Myocyte (in vitro differentiated cells): ENCODE measurements at places on chromosomes 13 and 19. TPM values are rescaled to one million over a fixed set of nuclear protein-coding genes. Genes with fewer than 3 reads are reported as not detected.

KIR2DL3 gene
- total RNA-seq = not detected in 2 replicates

- no peak for DNase-seq
These were observed 132.7 kb upstream of the RNF113B start for GRCh38 chr13:98309569-98310335.

ZNF527 gene
- total RNA-seq = 4.4 and 15.7 TPM in 2 replicates

DNA sequence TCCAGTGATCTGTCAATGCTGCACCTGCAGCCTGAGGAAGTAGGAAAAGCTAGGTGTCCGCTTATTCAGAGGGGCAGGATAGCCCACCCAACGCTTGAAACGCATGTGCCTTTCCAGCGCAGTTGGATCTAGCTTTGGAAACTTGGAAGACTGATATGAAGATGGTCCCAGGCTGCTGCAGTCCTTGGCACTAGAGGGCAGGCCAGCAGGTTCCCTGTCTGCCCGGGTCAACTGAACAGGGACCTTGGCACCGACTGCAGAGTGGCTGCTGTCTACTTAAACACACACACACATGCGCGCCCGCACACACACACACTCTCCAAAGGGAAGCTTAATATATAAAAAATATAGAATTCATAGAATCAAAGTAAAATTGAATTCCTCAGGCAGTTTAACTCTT is 100.0 kb downstream of the TSHZ3 start:
- peak; percentile 41 for DNase-seq

DNA sequence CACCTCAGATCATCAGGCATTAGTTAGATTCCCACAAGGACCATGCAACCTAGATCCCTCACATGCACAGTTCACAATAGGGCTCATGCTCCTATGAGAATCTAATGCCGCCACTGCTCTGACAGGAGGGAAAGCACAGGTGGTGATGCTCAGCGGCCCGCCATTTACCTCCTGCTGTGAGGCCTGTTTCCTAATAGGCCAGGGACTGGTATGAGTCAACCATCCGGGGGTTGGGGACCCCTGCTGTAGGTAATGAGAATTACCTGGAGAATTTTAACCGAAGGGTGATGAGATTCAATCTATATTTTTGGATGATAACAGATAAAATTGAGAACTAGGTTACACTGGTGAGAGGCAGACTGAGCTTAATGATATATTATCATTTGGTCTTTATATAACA is 101.4 kb downstream of the LACC1 start:
- DNase-seq = no peak

DNA sequence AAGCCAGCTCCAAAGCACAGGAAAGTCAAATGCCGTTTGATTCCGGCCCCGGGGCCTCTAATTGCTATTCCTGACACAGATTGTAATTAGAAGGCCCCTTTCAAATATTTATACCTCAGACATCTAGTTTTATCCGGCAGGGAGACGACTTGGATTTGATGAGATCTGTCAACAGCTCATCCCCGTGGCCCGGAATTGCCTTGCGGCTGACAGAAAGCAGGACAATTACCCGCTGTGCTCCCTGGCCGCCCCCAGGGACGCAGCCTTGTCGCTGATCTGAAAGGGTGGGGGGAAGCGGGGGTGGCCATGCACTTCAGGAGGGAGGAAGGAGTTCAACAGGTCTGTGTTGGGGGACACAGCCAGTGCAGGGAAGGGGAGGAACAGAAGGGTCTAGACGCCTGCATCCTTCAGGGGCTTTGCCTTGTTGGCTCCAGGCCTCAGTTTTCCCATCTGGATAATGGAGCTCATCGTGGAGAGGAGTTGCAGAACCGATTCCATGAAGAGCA is 1.8 kb upstream of the SHD start:
- DNase-seq = no peak

DNA sequence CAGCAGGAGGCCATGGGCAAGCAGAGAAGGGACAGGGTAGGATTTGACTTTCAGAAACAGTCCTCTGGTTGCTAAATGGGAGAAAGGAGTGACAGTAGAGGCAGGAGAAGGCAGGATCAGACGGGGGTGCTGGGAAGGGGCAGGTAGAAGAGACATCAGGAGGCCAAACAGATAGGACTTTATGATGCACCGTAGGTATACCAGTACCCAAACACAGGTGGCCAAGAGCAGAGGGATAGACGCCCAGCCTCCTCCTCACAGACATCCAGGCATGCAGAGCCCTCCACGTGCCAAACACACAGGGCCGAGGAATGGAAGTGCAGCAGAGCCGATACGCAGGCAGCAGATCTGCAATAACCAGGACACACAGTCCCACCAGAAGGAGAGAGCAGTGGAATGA is 1.3 kb upstream of the AXL start:
- DNase-seq = no peak

- DNase-seq = no peak
These were observed 31.9 kb downstream of the ATP4B start for GRCh38 chr13:113625965-113626721.

METTL21C gene
- not detected in 2 replicates for total RNA-seq

DNA sequence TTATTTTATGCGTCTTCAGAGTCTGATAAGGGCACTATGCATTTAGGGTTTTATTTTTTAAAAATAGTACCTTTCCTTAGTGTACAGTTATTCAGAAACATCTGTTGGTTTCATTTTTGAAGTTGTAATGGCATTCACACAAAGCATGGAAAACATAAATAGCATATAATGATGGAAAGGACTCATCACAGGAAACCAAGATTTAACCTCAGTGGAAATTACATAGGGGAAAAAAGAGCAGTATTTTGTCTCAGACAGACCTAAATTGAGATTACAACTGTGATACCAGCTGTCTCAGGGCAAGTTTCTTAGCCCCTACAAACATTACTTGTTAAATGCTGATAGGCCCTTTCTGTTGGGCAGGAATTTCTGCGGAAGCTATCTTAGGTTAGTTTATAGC is 57.2 kb downstream of the NHLRC3 start:
- DNase-seq = no peak

DNA sequence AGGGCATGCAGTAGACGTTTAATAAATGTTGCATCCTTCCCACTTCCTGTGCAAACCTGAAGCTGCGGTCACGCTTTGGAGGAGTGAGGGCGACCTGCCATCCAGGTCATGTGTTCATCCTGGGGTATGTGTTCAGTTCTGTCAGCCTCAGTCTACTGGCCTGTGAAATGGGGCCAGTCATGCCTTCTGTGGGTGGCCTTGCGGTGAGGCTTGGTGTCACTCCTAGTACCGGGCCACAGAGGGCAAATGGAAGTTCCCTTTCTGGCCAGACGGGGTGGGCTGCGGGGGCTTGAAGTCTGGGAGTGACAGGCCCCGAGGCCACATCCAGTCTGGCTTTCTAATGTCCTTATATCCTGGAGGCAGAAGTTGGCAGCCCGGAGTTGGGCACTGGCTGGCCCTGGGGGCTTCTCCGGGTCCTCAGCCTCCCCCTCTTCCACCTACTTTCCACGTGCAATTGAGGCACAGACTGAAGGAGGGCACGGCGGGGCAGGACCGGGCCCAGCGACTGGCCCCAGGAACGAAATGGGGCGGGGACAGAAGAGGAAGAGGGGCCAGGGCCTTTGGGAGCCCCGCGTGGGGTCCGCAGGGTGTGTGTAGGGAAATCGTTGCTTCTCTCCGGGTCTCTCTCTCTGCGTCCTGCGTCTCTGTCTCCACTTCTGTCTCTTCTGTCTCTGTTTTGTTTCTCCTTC is 11.1 kb downstream of the PDE4A start:
- no peak for DNase-seq

ITGBL1 gene
- 58.2 and 94.7 TPM in 2 replicates for total RNA-seq

ZNF583 gene
- 12.6 and 14.6 TPM in 2 replicates for total RNA-seq

GRCh38 chr13:58979851-58980250 is 1183.9 kb downstream of the DIAPH3 start:
- no peak for DNase-seq

NALCN gene
- 2.7 and 5.9 TPM in 2 replicates for total RNA-seq

LAMP1 gene
- 211 and 223 TPM in 2 replicates for total RNA-seq

DKKL1 gene
- 0.36 and 2.4 TPM in 2 replicates for total RNA-seq

GRCh38 chr13:40070357-40070756 is 414.9 kb downstream of the COG6 start:
- DNase-seq = no peak

ZNF563 gene
- 3.4 and 4.3 TPM in 2 replicates for total RNA-seq

DNA sequence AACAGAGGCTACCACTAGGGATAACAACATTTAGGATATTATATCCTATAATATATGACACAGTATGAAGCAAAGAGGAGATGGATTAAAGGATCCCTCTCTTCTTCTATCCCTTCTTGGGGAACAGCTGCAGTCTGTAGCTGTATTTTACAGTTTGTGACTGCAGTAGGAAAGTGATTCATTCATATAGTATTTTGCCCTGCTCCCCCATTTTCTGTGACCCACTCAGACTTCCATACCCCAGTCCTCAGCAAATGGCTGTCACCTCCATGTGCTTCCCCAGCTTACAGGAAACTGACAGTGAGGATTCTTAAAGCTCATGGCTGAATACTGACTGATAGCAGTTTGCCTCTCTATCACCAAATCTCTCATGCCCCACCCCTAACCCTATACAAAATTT is 27.5 kb downstream of the MICU2 start:
- peak; percentile 53 for DNase-seq

DNA sequence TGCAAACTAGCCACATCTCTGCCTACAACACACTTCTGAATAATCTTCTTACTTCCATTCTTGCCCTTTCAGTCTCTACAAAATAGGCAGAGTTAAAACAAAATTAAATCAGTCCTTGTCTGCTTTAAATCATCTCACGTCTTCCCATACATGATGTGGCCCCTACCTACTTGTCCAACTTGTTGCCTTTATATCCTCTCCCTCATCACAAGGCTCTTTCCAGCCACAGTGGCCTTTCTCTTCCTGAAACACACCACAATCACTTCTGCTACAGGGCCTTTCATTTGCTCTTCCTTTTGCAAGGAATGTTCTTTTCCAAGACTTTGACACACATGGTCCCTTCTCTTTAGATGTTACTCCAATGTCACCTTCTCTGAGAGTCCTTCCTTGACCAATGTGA is 1.7 kb downstream of the RBM26 start:
- no peak for DNase-seq

CHERP gene
- 6.4 and 6.8 TPM in 2 replicates for total RNA-seq

- no peak for DNase-seq
These were observed 11.6 kb downstream of the REXO1 start for GRCh38 chr19:1836458-1837221.

ZNF8 gene
- total RNA-seq = 7.6 and 8.0 TPM in 2 replicates

DNA sequence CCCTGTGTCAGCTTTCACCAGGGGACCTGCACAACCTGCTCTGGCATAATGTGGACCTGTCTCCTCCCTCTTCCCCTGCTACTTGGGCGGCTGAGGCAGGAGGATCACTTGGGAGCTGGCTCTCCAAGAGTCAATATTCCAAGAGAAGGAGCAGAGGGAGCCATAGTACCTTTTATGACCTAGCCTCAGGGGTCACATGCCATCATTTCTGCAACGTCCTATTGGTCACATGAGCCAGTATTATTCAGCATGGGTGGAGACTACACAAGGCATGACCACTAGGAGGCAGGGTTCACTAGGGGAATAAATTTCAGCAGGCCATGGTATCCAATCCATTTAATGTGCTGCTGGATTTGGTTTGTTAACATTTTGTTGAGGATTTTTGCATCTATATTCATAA is 12.0 kb upstream of the SHFL start:
- peak; percentile 13 for DNase-seq

ZNF585A gene
- total RNA-seq = 8.5 and 14.9 TPM in 2 replicates

DNA sequence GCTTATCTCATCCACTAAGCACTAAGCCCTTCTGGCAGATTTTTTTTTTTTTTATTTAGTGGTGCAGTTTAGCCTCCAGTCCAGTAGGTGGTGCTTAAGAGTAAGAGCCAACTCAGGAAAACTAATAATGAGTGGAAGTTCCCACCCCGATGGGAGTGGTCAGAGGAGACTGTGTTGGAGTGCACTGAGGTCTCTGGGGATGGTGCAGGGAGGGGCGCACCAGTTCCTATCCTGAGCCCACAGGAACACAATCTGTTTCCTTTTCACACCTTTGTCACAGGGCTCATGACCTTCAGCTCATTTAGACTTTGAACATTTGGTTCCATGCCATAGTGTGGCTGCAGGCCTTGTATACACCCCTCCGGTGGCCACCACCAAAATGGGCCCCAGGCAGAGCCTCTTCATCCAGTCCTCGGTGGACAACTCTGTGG is 367.4 kb downstream of the SPRY2 start:
- no peak for DNase-seq

THSD8 gene
- total RNA-seq = not detected in 2 replicates

ZNF837 gene
- 5.5 and 5.8 TPM in 2 replicates for total RNA-seq

DNA sequence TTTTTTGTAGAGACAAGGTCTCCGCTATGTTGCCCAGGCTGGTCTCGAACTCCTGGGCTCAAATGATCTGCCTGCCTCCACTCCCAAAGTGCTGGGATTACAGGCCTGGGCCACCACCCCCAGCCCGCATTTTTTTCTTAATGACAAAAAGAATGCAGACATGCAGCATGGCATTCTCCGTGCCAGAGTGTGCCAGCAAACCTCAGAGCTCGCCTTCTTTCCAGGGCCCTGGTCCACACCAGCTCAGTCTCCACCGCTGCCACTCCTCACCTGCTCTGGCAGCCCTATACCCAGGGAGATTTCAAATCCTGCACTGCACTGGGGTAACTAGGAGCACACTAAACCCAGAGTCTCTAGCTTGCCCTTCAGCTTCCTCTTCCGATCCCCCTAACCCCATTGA is 41.7 kb downstream of the ZIC5 start:
- no peak for DNase-seq

- no peak for DNase-seq
These were observed 68.6 kb upstream of the MEDAG start for GRCh38 chr13:30837227-30838159.

APOC4 gene
- total RNA-seq = not detected in 2 replicates

DNA sequence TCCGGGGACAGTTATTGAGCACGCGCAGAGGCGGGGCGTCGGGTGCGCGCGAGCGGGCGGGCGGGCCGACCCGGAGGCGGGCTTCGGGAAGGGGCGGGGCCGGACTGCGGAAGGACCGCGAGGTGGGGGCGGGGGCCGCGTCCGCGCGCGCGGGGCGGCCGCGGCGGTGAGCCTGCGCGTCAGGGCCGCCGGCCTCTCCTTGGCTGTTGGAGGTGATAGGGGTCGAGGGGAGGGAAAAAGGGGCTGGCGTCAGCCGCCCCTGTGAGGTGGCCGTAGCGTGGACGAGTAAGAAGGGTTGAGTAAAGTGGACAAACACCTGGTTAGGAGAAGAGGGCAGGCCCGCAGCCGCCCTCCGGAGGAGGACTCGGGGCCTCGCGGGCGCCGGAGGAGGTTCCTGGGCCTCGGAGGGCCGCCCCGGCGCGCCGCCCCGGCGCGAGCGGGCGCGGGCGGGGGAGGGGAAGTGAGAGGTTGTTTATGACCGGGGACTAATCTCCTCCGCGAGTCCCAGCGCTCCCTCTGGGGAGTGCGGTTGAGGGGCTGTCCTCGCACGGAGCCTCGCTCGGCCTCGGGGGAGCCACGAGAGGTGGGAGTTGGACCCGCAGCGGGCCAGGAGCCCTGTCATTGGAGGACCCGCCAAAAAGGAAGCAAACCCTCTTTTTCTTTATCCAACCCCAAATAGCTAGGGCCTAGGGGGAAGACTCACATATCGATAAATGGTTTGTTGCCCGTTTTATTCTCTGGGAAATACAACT is 547 bp upstream of the INTS6 start:
- DNase-seq = peak; percentile 81

- DNase-seq = no peak
These were observed 955.6 kb downstream of the UQCRFS1 start for GRCh38 chr19:28257396-28257795.

OR7C1 gene
- 0.05 and 0.24 TPM in 2 replicates for total RNA-seq
